ENCODE measurements at places on chromosomes 11 and 22.

DNA sequence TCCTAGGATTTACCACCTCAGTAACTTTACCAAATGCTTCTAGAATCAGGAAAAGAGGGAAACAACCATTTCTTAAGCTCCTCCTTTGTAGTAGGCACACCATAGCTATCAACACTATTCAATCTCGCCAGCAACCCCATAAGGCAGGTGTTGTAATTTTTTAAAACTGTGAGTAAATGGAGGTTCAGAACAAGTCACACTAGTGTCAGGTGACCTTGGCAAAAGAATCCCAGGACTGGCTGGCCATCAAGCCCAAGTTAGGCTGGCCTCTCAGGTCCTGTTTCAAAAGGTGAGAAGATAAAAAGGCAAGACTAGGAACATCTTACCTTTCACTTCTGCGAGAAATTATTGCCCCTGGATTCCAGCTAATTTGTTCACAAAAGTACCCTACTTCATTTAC is 713 bp downstream of the TOP3B start:
- DNase-seq = no peak

- no peak for DNase-seq
These were observed 119.3 kb downstream of the ABTB2 start for GRCh38 chr11:34238533-34238932.

GRCh38 chr11:45662096-45662664 is 3.2 kb downstream of the CHST1 start:
- no peak for DNase-seq

GRCh38 chr11:63920939-63921417 is 4.0 kb upstream of the RCOR2 start:
- no peak for DNase-seq

DNA sequence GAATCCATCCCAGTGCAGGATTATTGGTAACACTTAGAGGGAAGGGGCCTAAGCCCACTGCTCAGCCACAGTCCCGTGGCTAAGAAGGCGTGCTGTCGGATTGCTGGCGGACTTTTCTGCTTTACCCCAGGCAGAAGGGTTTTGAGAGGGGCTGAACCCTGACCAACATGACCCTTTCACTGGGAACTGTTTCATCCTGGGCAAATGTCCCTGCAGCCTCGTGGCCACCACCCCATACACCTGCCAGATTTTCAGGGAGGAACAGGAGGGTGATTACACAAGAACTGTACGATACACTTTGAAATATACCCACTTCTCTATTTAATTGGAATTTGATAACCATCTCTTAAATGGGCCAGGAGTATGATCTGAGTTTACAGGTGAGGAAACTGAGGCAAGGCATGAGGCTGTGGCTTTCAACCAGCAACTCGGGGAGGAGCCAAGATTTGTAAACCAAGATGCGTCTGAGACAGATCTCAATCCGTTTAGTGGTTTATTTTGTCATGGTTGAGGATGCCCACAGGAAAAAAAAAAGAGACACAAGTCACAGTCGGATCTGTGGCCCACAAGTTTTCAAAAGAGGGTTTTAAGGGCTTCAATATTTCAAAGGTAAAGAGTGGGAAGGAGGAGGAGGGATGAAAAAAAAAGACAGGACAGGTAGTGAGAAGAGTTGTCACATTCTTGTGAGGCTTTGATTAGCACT is 6.1 kb upstream of the APOL3 start:
- no peak for DNase-seq

DNA sequence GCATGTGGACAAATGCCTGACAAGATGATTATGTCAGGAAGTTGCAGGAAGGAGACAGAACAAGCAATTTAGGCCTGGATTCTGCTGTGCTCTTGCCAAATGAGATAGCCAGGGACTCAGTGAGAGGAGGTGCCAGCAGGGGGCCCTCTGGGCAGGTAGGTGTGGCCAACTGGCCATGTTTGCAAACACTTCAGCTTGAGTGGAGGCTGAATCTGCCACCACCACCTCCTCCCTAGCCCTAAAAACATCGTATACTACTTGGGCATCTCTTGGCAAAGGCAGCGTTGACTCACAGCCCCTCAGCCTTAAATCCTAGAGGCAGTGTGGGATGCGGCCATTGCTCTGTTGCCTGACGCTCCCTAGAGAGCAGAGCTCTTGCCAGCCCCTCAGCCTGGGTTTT is 95.1 kb upstream of the PLET1 start:
- no peak for DNase-seq

DNA sequence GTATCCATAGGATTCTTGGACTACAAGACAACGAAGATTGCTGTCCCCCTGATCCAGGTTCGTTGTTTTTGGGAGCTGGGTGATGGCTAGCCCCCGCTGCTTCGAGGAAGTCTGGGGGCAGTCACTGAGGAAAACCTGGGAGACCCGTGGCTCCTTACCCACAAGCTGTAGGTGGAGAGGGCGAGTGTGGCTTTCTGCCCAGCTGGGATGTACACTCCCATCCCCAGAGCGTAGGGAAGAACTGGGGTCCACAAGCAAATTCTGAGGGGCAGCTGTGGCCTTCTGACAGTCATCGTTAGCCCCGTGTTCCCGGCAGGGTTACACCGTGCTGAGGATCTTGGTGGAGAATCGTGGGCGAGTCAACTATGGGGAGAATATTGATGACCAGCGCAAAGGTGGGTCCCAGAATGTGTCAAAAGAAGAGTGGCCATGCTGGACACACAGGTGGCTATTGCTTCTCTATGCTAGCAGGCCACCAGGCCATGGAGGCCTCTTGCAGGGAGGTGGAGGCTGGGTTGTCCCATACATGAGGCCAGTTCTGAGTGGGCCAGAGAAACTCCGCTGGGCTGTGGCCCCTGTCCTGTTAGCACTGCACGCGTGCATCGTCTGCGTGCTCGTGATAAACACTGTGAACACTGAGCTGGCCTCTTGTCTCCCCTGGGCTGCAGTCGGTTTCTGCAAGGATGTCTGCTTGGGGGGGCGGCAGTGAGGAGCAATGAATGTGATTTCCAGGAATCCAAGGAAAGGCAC is 39.8 kb downstream of the GLB1L2 start:
- DNase-seq = no peak

DNA sequence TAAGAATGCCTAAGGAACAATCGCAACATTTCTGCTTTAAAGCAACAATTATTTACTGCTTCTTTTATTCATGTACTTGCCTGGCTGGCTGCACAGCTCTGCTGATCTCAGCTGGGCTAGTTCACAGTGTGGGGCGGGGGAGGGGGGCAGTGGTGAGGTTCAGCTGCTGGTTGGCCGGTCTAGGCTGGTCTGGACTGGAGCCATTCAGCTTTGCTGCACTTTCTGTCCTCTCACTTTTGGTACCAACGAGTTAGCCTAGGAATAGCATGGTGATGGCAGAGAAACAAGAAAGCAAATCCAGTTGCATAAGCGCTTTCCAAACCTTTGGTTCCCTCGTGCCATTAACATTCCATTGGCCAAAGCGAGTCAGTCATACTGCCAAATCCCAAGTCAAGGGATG is 16.0 kb upstream of the MIF start:
- no peak for DNase-seq

GRCh38 chr11:71129624-71130023 is 122.8 kb downstream of the SHANK2 start:
- DNase-seq = no peak

GRCh38 chr22:41799486-41800347 is 762 bp upstream of the CCDC134 start:
- DNase-seq = no peak

DNA sequence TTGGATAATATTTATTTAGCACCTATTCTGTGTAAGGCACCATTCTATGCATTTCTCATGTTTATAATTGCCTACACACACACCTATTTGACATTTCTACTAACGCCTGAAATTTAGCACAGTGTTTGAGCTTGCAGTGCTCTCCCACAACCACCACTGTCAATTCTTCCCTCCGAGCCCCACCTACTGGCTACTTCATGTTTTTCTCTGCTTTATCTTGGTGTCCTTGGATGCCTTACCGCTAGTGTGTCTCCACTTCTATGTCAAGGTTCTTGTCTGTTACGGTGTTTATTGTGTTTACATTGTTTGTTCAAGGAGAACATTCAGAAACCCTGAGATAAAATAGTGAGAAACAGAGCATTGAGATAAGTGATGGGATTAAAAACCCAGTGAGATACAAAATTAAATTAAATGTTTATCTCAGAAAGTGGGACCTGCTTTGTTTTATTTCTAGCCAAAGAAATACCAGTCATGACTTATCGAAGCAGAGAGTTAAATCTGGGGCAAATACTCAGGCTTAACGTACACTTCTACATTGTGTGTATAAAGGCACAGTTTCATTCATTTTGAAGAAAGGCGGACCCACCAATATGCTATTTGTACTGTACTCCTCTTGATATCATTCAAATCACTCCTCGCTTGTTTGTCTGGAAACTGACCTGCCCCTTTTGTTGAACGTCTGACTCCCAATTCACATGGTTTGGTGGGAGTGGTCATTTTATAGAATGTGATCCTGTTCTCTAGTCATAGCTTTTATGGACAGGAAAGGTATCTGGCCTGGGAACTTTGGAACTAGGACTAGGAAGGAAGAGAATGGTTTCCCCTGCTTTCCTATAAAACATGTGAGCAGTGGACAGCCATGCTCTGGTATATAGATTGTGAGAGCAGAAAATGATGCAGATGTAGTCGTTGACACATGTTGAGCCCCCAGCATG is 39.2 kb upstream of the SLC36A4 start:
- DNase-seq = no peak

DNA sequence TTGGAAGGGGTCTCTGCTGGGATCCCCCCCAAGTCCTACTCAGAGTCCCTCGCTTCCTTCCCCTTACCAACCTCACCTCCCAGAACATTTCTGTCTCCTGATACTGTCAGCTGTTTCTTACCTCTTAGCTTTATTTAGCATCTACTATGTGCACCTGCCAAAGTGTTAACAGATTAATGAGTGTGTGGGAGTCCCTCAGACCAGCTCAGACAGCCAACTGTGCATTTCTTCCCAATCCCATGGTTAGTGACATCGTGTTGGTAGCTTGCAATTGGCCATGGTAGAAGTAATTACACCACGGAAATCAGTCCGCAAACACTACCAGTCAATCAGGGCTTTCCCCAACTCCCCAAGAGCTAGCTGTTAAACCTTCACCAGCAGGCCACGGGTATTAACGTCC is 150.6 kb downstream of the DSCAML1 start:
- DNase-seq = no peak

Measured in T-helper 9 cell (primary cell).